ENCODE measurements at places on chromosomes 3 and 15. TPM values are rescaled to one million over a fixed set of nuclear protein-coding genes. Genes with fewer than 3 reads are reported as not detected.

CSPG5 gene
- 0.12 TPM for polyA plus RNA-seq

GP5 gene
- polyA plus RNA-seq, result 0.01 TPM

SPATA12 gene
- 0.05 TPM for polyA plus RNA-seq

HHATL gene
- polyA plus RNA-seq, result 0.12 TPM

SNRPA1 gene
- polyA plus RNA-seq, result 38.9 TPM

AHSG gene
- polyA plus RNA-seq, result 0.06 TPM

SLC28A2 gene
- polyA plus RNA-seq, result not detected

CCDC71 gene
- polyA plus RNA-seq, result 19.1 TPM

CASR gene
- not detected for polyA plus RNA-seq

GOLGA8Q gene
- 0.22 TPM for polyA plus RNA-seq

DPH6 gene
- polyA plus RNA-seq, result 10.7 TPM

HYAL1 gene
- polyA plus RNA-seq, result 4.2 TPM

PCSK6 gene
- 6.5 TPM for polyA plus RNA-seq

PCYT1A gene
- polyA plus RNA-seq, result 33.0 TPM

FSD2 gene
- 0.12 TPM for polyA plus RNA-seq

All from esophagus (tissue), 2 donors.